Fibroblast of lung (primary cell): ENCODE measurements at places on chromosomes 12 and 14.
A peak's percentile ranks its signal among the peaks of the same experiment; 100 is the strongest.

GRCh38 chr12:50088577-50089335 is 3.6 kb downstream of the SMARCD1 start:
- DNase-seq = peak; percentile 60

GRCh38 chr12:51160814-51161459 is 12.0 kb downstream of the TFCP2 start:
- peak; percentile 21 for DNase-seq

- no peak for DNase-seq
Observed at GRCh38 chr12:97292588-97292987, 170.0 kb upstream of the RMST start.

DNA sequence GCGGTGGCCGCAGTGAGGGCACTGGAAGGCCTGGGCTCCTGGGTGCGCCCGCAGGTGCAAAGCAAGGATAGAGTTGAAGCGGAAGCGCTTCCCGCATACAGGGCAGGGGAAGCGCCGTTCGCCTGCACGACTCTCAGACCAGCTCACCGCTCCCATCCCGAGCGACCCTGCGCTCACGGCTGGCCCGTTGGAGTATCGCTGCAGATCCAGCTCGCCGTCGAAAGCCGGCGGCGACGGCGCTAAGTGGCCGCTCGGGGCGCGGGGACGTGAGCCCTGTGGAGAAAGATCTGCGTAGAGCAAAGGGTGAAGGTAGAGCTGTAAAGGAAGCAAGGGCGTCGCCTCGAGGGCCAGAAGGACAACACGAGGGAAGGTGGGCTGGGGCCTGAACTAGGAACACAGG is 5.4 kb downstream of the ZNF219 start:
- no peak for DNase-seq

DNA sequence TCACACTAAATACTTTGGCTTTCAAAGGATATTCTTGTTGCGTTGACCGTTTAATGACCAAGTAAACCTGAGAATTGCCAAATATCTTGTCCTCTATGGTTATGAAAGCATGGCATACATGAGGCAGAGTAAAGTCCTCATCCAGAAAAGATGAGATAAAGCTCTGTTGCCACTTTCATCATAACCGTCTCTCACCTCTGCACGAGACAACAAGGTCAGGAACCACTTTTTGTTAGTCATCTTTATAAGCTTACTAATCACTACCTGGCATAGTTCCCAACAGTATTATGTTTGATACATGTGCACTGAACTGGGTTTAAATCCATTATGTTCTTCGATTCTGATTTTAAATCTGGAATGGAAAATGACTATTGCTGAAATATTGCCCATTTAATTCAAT is 31.3 kb downstream of the PTPRB start:
- peak; percentile 61 for DNase-seq

DNA sequence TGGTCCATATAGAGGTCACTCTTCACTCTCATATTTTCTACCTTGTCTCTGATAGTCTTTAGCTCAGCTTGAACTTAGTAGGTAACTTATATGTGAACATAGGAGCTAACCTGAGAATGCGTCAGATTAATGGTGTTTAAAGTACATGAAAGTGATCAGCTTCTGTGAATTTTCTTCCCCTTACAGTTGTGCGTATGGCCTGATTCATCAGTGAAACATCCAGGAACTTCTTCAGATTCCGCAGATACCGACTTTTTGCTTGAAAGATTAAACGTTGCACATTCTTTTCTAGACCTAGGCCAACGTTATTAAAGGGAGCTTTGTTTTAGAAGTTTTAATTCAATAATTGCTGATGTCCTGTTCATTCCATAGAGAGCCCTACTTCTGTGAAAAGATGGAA is 1945.1 kb upstream of the SEL1L start:
- DNase-seq = peak; percentile 36

- peak; percentile 83 for DNase-seq
Observed at GRCh38 chr12:2959192-2959504, at the start of gene TEAD4. TSS of gene TEAD4 (plus strand) at chr12:2959397.

DNA sequence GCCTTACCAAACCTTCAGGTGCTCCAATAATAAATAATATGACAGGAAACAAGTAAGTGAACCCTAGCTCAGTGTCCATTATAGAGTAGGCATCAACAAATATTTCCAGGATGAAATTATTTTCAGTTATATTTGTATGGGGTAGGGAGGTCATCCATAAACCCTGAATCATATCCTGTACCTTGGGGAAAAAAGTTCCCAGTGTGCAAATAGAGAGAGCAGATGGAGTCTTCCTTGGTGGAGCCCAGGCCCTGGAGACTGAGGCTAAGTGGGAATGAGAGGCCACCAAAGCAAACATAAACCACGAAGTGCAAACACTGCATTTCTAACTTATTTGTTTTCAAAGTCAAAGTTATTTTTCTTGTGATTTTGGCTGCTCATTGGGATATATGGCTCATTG is 8.5 kb upstream of the ERP27 start:
- DNase-seq = no peak

- peak; percentile 20 for DNase-seq
Observed at GRCh38 chr12:79885911-79886490, 48.9 kb downstream of the PPP1R12A start.

- DNase-seq = no peak
Observed at GRCh38 chr12:113958108-113958507, 8.0 kb downstream of the RBM19 start.

GRCh38 chr14:94458558-94459205 is 6.1 kb upstream of the SERPINA11 start:
- DNase-seq = no peak

- DNase-seq = no peak
Observed at GRCh38 chr12:61111218-61111617, 1149.0 kb upstream of the USP15 start.

GRCh38 chr14:47261350-47261749 is 414.1 kb downstream of the MDGA2 start:
- DNase-seq = no peak

DNA sequence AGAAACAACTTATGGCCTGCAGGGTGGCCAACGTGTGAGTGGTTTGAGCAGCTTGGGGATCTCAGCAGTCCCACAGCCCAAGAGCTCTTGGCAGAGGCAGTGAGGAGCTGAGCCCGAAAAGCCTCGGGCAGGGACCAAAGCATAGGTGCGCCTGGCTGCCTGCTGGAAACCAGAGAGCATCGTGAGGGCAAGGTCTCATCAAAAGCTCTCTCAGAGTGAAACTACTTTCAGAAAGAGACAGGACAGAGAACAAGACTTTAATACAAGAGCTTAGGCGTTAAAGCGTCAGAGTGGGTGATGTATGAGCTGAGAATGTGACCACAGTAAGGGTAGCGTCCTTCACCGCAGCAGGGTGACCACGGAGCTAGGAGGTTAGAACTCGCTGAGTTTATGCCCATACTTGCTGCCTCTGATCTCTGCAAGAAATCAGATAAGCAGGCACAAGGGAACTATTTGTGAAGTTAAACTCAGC is 30.8 kb downstream of the LGMN start:
- DNase-seq = no peak

- DNase-seq = no peak
Observed at GRCh38 chr12:1660304-1661187, 30.3 kb upstream of the ADIPOR2 start.

DNA sequence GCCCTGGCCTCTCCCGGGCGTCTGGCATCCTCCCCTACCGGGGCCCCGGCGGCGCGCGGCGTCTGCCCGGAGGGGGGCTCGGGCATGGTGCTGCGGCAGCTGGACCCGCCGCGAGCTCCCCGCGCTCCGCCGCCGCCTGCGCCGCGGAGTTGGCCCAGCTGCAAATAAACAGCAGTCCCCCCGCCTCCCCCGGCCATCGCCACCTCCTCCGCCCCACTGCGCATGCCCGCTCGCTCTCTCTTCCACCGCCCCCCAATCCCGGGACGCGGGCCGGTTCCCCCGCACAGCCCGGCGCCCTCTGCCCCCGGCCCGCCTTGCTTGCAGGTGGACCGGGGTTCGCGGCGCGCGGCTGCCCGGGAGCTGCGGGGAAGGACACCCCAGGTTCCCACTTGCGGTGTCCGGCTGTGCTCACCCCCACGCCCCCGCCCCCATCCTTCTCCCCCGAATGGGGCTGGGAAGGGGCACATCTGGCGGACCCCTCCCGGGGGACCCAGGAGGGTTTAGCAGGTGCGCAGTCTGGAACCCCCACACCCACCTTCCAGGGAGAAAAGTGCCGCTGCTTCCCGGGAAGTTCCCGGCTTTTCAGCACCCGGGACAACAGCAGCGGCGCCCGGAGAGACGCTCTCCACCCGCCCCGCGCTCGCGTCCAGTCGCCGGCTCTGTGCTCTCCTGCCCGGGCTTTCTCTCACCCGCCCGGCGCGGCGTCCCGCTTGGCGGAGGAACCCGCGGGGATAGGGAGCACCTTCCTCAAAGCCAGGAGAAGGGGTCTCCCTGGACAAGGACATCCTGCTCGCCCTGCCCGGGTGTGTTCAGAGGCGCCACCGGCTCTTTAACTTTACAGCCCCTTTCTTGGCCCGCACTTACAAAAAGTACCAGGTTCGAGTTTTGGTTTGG is at the start of gene TMTC1:
Gene TMTC1, minus strand, starts transcription at position 170 of the 894 bp plus-strand sequence. CDS start 191 bp downstream, outside the sequence.
- peak; percentile 69 for DNase-seq

- DNase-seq = no peak
Observed at GRCh38 chr12:54882079-54882478, 27.8 kb downstream of the MUCL1 start.

GRCh38 chr14:63901434-63902085 is 48.8 kb downstream of the SYNE2 start:
- DNase-seq = peak; percentile 61

GRCh38 chr12:52243259-52243855 is 10.3 kb downstream of the KRT7 start:
- no peak for DNase-seq

DNA sequence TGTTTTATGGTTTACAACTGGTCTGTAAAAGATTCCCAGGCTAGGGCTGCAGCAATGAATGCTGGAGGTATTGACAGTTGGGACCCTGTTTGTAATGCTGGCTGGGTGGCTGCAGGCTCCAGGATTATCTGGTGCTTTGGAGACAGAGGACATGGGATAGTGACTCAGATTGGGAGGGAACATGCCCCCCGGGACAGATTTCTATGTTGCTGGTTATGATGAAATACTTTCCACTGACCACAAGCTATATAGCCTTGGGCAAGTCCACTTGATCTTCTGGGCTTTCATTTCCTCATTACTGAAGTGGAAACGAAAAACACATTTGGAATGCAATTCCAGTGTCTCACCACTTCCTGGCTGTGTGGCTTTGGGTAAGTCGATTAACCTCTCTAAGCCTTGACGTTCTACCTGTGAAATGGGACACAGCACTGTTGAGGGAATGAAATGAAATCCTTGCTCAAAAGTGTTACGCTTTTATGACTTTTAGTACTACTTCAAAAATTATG is 6.3 kb upstream of the TPCN1 start:
- peak; percentile 99 for DNase-seq

DNA sequence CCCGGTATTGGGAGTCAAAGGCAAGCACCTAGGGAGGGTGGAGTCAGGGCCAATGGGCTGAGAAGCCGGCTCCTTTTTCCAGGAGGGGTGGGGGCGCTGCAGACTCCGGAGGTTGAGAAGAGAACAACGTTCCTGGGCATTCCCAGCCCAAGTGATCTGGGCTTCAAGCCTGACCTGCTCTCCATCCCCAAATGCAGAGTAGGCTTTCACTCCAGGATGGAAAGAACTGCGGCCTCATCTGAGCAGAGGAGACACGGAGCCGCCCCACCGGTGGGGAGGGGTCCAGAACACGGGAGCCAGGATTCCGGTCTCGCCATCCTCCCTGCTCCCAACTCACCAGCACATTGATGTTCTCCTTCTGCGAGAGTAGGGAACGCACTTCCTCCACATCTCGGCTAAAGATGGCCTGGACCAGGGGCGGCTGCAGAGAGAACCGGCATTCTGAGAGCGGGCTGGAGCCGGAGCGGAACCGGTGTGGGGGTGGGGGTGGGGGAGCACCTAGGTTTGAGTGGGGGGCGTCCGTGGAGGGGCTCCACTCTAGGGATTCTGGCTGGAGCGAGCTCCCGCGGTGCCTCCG is 605 bp downstream of the ANKRD52 start:
- no peak for DNase-seq

GRCh38 chr12:81077686-81078441 is at the start of gene ACSS3:
TSS of gene ACSS3 (plus strand) at chr12:81078079. CDS start at chr12:81078121, 42 bp downstream.
- peak; percentile 60 for DNase-seq

DNA sequence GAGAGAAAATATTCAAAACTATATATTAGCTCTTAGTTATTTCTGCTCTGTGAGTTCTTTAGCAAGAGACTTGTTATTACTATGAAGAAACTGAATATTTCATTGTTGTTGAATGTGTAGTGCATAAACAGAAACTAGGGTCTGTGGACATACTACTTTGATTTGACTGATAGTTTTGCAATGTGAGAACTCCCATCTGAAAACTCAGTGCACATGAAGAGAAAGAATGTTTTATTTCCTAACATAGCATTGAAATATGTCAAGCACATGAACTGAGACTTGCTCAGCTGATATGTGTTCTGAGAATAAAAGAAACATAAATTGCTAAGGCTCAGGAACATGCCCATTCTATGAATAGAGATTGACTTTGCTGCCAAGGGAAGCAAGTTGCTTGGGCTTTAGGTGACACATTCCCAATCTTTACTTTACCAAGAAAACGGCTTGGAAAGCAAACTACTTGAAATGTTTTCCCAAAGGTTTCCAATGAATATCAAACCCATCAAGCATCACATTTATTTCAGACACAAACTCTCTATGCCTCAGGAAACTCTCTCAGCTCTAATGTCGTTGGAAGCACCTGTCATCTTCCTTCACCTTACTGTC is 290.4 kb downstream of the SLC16A7 start:
- no peak for DNase-seq

GRCh38 chr14:102221026-102221425 is 81.3 kb downstream of the WDR20 start:
- DNase-seq = peak; percentile 25

GRCh38 chr12:53212931-53213330 is 5.9 kb upstream of the ITGB7 start:
- DNase-seq = no peak

GRCh38 chr14:72892103-72892878 is 1.6 kb downstream of the DPF3 start:
- peak; percentile 47 for DNase-seq

DNA sequence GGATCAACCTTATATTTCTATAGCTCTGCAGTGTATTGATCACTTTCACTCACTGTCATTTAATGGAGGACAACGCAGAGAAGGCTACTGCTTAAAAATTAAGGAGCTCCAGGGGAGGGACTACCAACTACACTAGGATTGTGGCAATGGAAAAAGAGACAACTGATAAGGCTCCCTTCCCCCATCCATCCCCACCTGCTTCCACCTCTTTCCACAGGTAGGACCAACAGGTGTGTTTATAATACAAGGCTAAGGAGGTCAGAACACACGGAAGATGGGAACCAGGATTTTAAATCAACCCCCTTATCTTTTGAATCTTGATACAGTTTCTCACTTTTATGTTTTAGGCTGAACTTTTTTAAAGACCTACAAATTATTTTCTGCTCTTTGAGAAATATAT is 90.8 kb downstream of the STAB2 start:
- DNase-seq = no peak

DNA sequence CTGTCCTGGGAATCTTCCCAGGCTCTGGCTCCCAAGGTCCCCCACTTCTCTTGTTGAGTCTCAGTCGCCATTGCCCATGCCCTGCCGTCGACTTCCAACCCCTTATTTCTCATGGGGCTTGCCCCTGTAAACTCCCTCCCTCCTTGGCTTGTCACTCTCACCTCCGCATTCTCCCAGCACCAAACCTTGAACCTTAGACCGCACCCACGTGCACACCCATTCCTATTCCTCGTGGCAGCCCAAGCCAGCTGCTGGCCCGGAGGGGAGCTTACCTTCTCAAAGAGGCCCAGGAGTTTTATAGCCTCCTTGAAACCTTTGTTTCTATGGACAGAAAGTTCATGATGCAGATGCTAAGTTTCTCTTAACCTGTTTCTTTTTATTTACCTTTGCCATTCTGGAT is 4.6 kb downstream of the JDP2 start:
- no peak for DNase-seq

GRCh38 chr14:39416072-39416471 is 16.2 kb downstream of the FBXO33 start:
- no peak for DNase-seq

- peak; percentile 81 for DNase-seq
Observed at GRCh38 chr14:96852823-96853422, 55.7 kb downstream of the VRK1 start.
